Fibroblast of skin of left biceps (primary cell): ENCODE measurements at places on chromosomes 3 and 15.

- DNase-seq: no peak
These were observed 7.3 kb downstream of the GRIP2 start for GRCh38 chr3:14532691-14533456.

- DNase-seq: peak; percentile 92
These were observed at the start of gene MYO1E for GRCh38 chr15:59372352-59373211. MYO1E (minus strand) TSS chr15:59372871; CDS start chr15:59372500, 371 bp downstream.

GRCh38 chr15:88323976-88324740, 67.6 kb upstream of the NTRK3 start:
- no peak for DNase-seq

- no peak for DNase-seq
These were observed 1539.9 kb downstream of the SI start for GRCh38 chr3:163538387-163538786.

GRCh38 chr3:29281094-29281343, 148 bp downstream of the RBMS3 start:
- DNase-seq: no peak

- no peak for DNase-seq
These were observed 264.0 kb upstream of the IL12A start for GRCh38 chr3:159724627-159725026.

- no peak for DNase-seq
These were observed 167.3 kb downstream of the XXYLT1 start for GRCh38 chr3:195103623-195104022.

- DNase-seq: no peak
These were observed 10.1 kb downstream of the PCOLCE2 start for GRCh38 chr3:142878649-142879300.

DNA sequence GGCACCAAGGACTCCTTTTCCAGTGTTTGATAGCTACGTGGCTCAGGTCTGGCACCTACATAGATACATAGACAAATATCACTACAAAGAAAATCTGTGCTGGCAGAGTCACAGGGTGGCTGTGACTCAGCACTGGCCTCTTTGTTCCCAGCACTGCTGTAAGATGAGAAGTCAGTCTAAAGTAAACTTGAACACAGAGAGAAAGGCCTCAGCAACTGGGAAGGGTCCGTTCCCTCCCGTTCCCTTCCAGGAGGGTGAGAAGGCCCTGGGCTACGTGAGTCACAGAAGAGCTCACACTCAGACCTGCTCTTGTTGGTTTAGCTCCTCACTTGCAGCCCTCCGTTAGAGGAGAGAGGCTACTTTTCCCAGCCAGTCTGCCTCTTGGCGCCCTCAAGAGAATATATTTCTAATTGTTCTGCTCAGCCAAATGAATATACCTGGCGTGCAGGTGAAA, 23.1 kb downstream of the ANXA2 start:
- DNase-seq: no peak

DNA sequence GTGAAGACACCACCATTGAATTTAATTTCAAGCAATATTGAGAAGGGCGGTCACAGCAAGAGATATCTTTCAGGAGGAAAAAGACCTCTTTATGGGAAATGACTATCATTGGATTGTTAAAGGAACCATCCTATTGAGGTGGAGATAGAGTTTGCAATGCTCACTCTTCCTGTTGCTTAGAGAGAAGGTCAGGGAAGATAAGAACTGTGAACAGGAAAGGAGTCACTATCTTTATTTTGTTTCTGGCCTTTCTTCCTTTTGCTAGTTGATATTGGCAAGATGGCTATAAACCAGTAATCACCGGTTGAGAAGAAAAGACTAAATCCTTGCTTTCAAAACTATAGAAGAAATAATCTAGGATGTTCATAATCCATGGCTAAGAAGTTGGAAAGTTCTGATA, 112.1 kb upstream of the TMEM108 start:
- no peak for DNase-seq

- peak; percentile 81 for DNase-seq
These were observed 30.9 kb downstream of the DAG1 start for GRCh38 chr3:49500732-49501609.

GRCh38 chr3:127028781-127029657, 46.1 kb downstream of the PLXNA1 start:
- DNase-seq: no peak

GRCh38 chr3:41726891-41727290, 235.0 kb downstream of the ULK4 start:
- no peak for DNase-seq

DNA sequence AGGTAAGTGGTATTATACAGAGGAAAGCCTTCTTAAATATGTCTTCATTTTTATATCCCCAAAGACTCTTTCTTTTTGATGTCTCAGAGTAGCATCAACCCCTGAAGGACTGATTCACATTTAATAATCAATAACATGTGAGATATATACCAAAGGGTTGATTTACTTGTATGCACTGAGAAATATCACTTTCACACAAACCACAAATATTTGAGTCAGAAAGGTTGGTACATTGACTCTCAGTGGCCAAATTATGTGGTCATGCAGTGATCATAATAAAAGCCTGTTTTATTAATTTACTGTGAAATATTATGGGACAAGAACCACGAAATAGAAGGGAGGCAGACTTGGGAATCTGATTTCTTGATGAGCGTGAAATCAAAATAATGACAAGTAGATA, 329.0 kb downstream of the GBE1 start:
- DNase-seq: no peak

DNA sequence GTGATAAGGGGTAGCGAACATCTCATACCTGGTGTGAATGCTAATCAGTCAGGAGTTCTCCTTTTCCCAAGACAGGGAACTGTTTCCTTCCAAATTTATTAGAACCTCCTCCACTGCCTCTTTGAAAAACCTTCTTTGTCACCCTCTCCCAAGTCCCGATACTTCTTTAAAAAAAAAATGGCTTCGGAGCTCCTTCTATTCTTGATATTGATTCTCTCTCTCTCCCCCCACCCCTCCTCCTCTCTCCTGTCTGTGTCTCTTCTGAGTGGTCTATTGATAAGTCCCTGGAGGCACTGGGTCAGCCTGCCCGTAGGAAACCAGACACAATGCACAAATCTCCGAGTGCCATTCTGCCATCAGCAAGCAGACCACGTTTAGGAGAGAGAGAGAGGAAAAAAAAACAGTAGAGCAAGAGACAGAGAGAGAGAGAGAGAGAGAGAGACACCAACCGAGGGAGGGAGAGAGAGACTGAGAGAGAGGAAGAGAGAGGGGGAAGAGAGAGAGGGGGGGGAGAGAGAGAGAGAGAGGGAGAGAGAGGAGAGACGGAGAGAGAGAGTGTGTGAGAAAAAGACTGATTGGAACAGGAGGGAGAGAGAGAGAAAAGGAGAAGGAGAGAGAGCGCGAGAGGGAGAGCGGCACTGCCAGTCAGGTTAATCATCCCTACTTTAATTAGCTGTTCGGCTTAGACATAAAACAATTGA, 160.9 kb downstream of the TIGIT start:
- DNase-seq: no peak

- DNase-seq: no peak
These were observed 68.6 kb downstream of the CDC25A start for GRCh38 chr3:48119505-48120193.

DNA sequence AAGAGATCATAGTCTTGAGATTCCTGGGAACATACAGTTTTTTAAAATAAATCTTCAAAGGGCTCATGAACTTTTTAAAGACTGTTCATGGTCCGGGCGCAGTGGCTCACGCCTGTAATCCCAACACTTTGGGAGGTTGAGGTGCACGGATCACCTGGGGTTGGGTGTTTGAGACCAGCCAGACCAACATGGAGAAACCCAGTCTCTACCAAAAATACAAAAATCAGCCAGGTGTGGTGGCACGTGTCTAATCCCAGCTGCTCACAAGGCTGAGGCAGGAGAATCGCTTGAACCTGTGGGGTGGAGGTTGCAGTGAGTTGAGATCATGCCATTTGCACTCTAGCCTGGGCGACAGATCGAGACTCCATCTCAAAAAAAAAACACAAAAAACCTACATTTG, 41.4 kb upstream of the EIF3J start:
- DNase-seq: no peak

- no peak for DNase-seq
These were observed 32.6 kb upstream of the SPTBN5 start for GRCh38 chr15:41926185-41927056.

- DNase-seq: no peak
These were observed 291.1 kb upstream of the ROPN1 start for GRCh38 chr3:124282751-124283651.

DNA sequence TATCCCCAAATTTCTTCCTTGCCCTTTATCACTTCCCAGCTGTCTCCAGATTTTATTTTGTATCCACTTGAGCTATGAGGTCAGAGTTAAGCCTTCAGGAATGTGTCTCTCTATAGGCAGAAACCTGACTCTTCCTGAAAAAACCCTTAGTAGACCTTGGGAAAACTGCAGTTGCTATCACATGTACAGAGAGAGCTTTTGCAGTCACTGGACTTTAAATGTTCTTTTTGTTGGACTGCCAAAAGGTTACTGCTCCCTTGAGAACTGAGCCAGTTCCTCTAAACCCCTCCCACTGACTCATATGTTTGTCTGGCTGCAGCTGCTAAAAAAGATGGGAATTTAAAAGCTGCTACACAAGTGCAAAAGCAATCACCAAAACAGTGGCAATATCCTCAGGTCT, 169.1 kb upstream of the CCDC54 start:
- peak; percentile 84 for DNase-seq

GRCh38 chr3:49378249-49378895, 20.2 kb upstream of the GPX1 start:
- no peak for DNase-seq

- DNase-seq: no peak
These were observed 118.4 kb upstream of the ROBO1 start for GRCh38 chr3:79886204-79886603.

DNA sequence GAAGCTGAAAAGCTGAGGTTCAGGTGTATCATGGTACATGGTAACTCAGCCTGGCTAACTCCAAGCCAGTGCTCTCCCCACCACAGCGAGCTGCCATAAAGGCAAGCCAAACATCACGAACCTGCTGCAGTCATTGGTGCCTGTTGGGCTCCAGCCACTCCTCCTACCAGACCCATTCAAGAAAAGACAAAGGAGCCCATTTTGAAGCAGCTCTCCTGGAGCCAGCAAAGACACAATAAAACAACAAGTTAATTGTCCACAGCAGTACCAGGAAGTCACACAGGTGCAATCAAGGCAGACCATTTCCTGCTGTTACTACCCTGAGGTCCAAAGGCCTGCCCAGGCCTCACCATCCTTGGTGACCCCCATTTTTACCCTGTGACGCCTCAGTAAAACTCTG, 77.6 kb downstream of the DAPK2 start:
- DNase-seq: no peak

DNA sequence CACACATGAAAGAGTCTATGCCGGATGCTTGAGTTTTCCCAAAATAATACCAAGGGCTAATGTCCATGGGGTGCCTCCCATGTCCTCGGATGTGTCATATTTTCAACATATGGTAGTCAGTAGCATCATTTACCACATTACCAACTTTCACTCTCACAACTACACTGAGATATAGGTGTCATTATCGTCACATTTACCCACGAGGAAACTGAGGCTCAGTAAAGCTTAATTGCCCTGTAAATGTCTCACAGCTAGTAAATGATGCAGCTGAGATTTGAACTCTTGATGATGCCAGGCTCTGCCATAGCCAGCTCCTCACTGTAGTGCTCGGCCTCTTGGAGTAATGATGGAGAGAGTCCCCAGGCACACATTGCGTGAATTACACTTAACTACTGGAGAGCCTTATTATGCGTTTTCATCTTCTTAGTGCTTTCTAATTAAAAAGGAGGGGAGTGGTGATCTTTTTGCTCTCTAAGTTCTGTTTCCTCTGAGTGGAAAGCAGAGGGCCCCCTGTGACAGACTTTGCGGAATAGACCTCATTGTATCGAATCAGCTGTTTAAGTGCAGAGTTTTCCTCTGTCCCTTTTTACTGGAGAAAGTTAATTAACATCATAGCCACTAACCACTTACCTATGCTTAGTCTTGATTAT, 142.0 kb upstream of the SLCO3A1 start:
- no peak for DNase-seq

- DNase-seq: no peak
These were observed 55.0 kb upstream of the NR2E3 start for GRCh38 chr15:71755092-71755970.

GRCh38 chr3:57098418-57099310, 38.2 kb downstream of the SPATA12 start:
- no peak for DNase-seq

DNA sequence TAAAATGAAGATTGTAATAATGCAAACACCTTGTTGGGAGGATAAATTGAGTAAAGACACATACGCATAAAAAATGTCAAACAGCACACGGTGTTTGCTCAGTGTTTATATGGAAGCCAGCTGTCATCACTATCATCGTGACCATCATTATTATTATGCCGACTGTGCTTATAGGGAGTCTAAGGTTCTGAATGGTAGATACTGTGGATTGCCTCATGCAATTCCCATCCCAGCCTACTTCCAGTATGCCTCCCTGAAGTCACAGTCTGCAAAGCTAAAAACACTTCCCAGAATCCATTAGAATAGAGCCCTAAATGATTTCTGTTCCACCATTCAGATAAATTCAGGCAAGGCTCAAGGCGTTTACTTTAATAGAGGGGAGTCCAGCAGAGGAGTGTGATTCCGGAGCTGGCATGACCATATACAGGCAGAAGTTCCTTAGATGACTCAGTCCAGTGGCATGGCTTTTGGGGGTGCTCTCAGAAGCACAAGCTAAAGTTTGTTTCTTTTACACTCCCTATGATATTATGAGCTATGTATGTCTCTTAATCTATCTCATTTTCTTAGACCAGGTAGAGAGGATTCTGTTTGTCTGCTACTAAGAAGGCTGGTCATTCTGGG, 148.7 kb downstream of the MEX3B start:
- peak; percentile 62 for DNase-seq
